ENCODE measurements at places on chromosomes 5 and 9.

DNA sequence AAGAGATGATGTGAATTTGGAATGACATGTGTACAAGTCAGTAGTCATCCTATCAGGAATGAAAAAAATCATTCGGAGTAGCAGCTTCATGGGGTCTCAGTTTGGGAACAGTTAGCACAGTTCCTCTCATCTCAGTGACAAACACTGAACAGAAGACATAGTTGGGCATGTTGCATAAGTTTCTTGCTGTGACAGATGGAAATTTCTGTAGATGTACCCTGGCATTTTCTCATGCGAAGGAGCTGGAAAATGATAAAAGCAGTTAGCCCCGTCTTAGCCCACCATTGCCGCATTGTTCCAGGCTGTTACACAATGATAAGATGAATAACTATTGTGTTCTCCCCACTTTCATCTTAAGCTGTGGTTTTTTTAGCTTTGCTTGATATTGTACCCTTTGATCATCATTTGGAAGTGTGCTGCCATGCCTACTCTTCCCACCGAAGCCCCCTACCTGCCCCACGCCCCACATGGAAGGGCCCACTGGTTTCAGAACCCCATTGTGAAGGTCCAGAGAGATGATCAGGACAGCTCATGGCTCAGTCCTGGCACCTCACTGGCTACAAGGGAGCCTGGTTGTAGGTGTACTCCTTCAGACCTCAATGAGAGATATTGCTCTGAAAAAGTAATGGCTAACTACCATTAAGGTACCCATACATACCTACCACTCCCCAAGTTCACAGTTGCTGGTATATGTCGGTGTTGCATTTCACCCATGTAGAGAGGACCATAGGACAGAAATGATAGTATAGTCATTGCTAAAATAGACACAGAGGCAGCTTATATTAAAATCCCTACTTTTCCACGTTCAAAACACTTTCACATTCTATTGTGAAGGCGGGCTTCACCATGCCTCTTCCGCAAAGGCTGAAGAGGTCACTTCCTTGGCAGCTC lies 38.8 kb downstream of the SFXN1 start:
- no peak for DNase-seq

GRCh38 chr5:84213861-84214260 lies 170.8 kb downstream of the EDIL3 start:
- no peak for DNase-seq

GRCh38 chr5:104606258-104606829 lies 1043.8 kb upstream of the NUDT12 start:
- no peak for DNase-seq

DNA sequence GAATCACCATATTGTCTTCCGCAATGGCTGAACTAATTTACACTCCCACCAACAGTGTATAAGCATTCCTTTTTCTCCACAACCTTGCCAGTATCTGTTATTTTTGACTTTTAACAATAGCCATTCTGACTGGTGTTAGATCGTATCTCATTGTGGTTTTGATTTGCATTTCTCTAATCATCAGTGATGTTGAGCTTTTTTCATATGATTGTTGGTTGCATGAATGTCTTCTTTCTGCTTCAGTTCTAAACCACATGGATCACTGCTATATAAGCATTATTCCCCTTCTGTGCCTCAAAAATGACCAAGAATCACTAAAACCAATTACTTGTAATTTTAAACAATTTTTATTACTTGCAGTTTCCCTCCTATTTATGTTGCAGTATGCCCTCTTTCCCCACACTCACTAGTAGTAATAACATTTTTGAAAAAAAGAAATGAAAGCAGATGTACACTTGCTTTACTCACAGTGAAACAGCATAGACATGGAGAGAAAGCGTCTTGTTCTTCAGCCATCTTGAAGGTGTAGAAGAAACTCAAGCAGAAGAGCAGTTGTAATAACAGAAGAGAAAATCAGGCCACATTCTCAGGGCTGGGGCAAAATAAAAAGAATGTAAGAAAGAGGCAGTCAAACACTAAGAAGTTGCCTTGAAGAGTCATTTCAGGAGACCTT lies 4.5 kb upstream of the TMEM252 start:
- DNase-seq = no peak

DNA sequence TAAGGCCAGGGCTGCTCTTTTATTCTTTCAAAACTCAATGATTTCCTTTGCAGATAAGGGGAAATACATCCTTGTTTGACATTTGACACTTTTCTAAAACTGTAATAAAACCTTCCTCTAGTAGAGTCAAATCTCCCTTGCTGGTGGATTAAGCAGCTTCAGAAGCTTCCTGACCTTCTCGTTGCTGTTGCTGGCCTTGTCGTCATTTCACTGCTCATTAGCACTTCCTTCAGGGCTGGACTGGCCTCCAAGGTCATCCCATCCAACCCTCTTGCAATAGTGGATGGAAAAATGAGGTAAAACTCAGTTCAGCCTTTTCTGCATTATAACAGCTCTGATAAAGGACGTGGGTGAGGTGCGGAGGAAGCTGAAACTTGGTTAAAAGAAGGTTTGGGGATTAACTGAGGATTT lies 1.1 kb upstream of the ADAMTSL1 start:
- no peak for DNase-seq

DNA sequence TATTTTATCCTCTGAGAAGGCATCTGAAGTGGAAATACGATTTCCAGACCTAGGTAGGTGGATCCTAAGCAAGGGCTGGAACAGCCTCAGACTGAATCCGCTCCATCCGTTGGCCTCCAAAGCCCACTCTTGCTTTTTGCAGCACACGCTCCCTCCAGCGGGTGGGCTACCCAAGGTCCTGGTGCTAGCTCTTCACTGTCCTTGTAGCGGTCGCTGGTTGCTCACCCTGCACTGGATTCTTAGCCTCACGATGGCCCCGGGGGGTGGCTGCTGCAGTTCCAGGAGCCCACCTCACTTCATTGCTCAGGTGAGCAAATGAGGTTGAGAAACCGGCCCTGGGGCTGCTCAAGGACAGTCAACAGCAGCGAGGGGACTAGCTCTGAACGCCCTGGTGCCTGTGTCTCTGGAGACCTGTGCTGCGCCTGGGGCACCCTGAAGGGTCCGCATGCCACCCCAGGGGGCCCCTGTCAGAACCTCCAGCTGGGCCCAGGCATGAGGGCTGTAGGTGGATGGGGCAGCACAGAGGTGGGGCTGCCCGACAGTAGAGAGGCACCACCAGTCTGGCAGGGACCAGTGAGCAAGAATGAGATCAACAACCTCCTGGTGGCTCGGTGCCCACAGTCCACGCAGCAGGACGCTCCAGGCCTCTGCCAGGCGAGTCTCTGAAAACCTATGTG lies 4.3 kb downstream of the MGAT4B start:
- DNase-seq = no peak

DNA sequence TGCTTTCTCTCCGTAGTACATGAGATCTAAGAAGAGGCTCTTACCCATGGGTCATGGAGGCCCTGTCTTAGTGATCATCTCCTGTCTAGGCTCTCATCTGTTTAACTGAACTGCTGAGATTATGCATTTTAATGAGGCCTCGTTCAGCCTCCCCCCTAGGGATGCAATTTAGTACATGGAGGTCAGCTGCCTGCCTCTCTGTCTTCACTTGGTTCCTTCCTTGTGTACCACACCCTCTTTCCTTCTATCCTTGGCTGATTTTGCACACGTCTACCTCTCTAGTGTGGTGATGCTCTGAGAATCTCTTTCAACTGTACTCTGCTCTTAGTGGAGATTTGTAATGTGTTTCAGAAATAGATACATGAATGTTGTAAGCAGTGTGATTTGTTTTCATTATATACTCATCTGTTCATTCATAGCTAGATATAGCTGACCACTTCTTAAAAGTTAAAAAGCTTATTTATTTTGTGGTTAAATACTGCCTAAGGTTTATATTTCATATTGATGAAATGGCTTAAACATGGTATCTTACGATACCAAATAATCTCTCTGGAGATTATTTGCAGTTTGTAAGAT lies 3.5 kb upstream of the ACTBL2 start:
- DNase-seq = no peak

DNA sequence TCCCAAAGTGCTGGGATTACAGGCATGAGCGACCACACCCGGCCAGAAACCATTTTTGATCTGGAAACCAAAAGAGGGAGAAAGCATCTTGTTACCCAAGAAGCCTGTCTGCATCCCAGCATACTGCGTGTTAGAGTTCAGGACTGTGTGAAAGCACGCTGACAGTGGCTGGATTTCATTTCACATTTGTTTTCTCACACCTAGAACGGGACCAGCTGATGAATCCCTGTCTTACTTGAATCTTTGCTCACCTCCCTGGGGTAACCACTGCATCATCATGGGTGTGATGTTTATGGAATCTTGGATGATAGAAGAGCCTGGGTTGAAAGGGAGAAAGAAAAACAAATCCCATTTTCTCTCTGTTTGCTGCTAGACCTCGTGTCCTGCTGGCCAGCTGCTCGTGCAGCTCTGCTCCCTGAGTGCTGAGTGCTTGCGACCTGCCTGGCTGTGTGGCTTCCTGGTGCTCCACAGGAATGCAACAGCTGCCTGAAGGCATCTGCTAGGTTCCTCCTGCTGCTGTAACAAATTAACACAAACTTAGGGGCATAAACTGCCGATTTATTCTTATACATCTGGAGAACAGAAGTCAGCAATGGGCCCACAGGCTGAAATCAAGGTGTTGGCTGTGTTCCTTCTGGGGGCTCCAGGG lies 378.3 kb upstream of the DAP start:
- DNase-seq = no peak

GRCh38 chr5:143606043-143606752 lies 202.7 kb upstream of the NR3C1 start:
- DNase-seq = no peak

- no peak for DNase-seq
Observed at GRCh38 chr5:106459541-106459940, 1211.2 kb downstream of the EFNA5 start.

- no peak for DNase-seq
Observed at GRCh38 chr5:120538644-120539043, 74.5 kb downstream of the PRR16 start.

DNA sequence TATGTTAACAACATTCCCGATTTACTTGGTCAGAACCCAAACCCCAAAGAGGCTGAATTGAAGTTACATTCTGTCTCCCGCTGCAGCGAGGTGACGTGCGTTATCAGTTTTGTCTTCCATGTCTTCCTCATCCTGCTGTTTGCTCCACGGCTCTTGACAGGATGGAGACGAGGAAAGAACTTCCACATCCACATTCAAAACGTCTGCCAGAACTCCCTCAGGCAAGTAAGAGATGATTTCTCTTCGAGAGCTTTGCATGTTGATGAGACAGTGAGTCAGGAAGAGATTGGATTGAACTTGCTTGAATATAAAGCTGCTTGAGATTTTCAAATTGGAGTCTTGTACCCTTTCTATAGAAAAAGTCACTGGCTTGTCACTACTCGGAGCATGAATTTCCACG lies 242.6 kb downstream of the AUH start:
- no peak for DNase-seq

DNA sequence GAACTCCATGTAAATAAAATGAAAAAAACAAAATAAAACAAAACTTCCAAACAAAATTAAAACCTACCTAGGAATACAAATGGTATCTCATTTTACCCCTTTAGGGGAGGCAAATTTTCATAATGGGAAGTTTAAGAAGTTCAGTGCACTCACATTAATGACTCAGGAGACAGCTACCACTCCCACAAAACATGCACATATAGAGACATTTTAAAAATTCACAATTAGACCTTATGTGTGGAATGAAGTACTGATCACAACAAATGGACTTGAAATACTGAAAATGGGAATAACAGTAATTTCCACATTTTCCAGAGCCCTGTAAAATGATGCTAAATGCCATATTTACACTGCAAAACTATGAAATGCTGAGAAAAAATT lies 91.8 kb downstream of the FANCC start:
- no peak for DNase-seq

DNA sequence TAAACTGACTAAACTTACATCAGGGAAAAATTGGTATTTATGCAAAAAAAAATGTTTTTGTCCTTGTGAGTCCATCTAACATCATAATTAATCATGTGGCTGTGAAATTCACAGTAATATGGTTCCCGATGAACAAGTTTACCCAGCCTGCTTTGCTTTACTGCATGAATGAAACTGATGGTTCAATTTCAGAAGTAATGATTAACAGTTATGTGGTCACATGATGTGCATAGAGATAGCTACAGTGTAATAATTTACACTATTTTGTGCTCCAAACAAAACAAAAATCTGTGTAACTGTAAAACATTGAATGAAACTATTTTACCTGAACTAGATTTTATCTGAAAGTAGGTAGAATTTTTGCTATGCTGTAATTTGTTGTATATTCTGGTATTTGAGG lies 16.6 kb upstream of the SRP19 start:
- no peak for DNase-seq

DNA sequence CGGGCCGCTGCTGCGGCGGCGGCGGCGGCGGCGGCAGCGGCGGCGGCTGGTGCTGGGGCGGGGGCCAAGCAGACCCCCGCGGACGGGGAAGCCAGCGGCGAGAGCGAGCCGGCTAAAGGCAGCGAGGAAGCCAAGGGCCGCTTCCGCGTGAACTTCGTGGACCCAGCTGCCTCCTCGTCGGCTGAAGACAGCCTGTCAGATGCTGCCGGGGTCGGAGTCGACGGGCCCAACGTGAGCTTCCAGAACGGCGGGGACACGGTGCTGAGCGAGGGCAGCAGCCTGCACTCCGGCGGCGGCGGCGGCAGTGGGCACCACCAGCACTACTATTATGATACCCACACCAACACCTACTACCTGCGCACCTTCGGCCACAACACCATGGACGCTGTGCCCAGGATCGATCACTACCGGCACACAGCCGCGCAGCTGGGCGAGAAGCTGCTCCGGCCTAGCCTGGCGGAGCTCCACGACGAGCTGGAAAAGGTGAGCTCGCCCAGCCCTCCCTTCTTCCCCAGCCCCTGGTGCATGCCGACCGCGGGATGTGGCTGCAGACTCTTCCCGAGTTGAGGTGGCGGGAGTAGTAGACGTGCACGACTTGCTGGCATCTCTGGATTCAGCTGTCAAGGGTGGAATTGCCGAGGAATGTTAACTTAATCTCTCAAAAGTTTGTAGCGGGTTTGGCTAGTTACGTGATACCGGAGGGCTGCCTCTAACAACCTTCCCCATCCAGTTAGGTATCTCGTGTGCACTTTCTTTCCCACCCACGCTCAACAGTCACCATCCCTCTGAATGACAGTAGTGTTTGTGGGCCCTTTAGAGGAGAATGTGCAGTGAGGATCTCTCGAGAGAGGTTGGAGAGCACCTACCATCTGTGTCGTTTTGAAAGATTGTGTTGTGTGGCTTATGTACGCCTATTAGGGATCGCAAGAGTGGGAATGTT lies 932 bp downstream of the SLC12A2 start:
- DNase-seq = peak; percentile 42

GRCh38 chr5:31698673-31699072 lies 59.7 kb downstream of the PDZD2 start:
- DNase-seq = no peak

GRCh38 chr5:153900703-153901395 lies 137.9 kb downstream of the FAM114A2 start:
- DNase-seq = no peak

Data from T-helper 9 cell (primary cell).